AG09309 (cell line): ENCODE measurements at places on chromosomes 12 and 14.

DNA sequence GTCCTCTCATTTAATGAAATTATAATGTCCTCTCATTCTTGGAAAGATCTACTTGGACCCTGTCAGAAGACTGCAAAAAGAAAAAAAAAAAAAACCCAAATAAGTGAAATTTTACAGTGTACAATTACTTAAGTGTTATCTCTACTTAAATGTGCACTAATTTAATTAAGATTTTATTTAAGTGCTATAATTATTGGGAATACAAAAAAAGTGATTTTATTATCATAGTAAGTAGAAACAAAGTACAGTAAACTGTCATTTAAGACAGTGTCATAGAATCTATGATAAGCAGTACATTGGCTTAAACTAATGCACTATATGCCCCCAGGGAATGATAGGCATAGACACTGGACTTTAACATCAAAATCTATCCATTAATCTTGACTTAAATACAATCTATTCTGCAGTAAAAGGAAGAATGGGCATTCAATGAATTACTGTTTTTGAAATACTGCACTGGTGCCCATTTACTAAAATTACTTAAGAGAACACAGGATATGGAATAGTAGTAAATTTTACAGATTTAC, 23.3 kb downstream of the INSM2 start:
- DNase-seq: no peak

GRCh38 chr14:22096514-22096895, 422.9 kb upstream of the OR4E1 start:
- DNase-seq: no peak

GRCh38 chr14:105480807-105481801, 5.6 kb upstream of the CRIP1 start:
- peak; percentile 31 for DNase-seq

- no peak for DNase-seq
Measured at GRCh38 chr12:1252758-1253157, 261.7 kb downstream of the ERC1 start.

DNA sequence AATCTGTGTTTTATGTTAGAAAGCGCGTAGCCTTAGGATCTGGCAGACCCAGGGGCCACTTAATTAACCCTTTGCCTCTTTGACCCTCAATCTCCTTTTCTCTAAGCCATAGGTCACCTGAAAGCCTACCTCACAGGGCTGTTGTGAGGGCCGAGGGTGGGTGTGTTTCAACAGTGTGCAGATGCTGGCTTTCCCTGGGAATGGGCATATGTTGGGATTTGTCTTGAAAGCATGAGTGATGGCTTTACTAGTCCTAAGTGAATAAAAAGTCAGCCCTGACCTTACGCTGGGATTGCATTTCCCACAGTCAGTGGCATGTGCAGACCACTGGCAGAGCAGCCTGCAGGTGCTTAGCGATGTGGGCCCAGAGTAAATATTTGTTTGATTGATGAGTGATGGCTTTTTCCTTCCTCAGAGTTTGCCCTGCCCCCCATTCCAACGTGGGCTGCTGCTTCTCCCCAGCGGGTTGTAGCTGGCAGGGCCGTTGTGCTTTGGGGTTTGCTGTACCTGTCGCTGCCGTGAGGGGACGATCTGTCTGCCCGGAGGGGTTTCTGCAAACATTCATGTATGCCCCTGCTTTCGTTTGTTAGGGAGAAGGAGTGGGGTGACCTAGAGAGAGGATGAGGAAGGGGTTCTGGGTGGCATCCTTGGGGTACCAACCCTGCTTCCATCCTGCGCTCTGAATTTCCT, 31.5 kb downstream of the MEG3 start:
- DNase-seq: no peak

- DNase-seq: no peak
Measured at GRCh38 chr14:21734457-21735074, 60.9 kb upstream of the OR4E1 start.
